Osteoblast (primary cell): ENCODE measurements at places on chromosomes 5 and 9. TPM values are rescaled to one million over a fixed set of nuclear protein-coding genes. Genes with fewer than 3 reads are reported as not detected.
A peak's percentile ranks its signal among the peaks of the same experiment; 100 is the strongest.

The FEM1C gene
- 17.1 and 17.4 TPM in 2 replicates for total RNA-seq

- no peak for DNase-seq
These were observed 409.8 kb downstream of the NTRK2 start for GRCh38 chr9:85079349-85079748.

The IL13 gene
- under 0.01 TPM in 1 of 2 replicates, not detected in the other for total RNA-seq

GRCh38 chr5:1294835-1295649 lies at the start of gene TERT:
TSS of gene TERT (minus strand) at chr5:1295068. CDS start at chr5:1294989, 79 bp downstream.
- peak; percentile 55 for DNase-seq

The ORM1 gene
- not detected in 2 replicates for total RNA-seq

DNA sequence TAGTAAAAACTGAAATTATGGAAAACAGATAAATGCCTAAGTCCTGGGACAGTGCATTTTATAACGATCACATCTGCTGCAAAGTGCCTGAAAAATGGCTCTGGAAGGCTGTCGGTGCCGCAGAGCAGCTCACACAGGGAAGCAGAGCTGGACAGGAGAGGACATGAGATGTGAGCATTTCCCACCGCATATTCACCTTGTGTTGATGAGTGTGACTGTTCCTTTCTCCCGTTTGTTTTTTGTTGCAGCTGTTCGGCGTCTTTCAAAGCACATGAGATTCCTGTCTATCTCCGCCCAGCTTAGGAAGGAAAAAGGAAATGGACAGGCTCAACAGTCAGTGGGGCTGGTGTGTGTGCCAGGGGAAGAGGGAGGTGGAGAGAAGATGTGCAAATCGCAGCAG lies 164.9 kb upstream of the SEMA6A start:
- DNase-seq = no peak

DNA sequence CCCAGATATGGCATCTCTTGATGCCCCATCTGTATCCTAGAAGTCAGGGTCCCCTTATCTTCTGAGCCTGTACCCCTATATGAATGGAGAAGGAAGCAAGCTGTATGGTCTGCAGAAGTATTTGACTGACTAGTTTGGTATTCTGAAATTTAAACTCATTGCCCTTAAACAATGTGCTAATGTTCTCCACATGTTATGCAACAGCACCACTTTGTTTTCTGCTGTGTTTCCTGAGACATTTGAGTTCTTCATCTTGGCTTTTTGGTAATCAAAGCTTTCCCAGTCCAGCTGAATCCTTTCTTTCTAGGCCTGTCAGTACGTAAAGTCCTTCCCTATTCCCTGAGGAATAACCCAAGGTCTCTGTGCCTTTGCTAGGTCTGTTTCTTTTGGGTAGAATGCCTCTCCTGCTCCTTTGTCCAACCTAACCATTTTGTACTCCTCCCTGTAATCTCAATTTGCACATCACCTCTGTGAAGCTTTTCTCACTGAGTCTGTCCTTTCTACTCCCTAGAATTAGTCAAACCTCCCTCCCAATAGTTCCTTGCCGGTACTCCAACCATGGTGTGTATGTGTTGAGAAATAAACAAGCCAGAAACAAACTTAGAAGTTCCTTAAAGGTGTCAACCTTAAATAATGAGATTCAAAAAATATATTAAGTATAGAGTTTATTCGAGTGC lies 72.1 kb upstream of the HSPB3 start:
- no peak for DNase-seq

DNA sequence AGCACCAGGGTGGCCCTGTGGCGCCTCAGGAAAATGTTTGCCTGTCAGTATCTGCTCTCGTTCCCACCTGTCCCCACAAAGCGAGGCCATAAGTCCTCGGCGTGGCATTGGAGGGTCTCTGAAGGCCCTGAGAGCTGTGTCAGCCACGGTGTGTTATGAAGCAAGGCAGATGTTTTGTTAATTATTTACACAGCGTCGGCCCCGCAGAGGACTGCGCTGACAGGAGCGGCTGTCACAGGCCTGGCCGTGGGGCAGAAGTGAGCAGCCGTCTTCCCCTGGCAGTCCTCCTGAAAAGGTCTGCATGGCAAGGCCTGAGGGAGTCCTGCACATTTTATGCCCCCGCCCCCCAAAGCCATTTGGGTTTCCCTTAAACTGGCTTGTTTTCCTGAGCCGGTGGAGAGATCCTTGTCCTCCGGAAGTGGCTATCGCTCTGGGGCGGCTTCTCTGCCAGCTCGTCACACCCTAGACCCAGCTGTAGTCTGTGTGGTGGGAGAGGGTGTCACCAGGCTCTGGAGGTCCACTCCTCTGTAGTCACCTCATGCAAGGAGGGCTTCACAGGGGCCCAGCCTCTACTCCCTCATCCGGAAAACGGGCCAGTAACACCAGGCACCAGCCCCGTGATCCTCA lies 6.2 kb downstream of the NEK6 start:
- peak; percentile 53 for DNase-seq

DNA sequence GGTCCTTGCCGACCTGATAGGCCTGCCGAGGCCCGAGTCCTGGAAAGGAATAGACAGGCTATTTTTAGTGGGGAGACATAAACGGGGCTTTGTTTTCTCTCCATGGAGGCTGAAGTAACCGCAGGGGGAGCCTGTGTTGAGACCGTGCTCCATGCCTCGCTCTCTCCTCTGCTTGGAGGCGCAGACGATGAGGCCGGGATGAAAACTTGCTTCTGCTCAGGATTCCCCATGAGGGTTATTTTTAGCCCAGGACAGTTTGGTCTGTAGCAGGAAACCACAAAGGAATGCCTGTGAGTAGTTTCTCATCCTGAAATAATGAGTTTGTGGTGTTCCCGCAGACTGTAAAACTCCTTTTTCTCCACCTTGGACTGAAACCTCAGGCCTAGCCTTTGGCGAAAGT lies 81.9 kb upstream of the RARS1 start:
- DNase-seq = peak; percentile 92

DNA sequence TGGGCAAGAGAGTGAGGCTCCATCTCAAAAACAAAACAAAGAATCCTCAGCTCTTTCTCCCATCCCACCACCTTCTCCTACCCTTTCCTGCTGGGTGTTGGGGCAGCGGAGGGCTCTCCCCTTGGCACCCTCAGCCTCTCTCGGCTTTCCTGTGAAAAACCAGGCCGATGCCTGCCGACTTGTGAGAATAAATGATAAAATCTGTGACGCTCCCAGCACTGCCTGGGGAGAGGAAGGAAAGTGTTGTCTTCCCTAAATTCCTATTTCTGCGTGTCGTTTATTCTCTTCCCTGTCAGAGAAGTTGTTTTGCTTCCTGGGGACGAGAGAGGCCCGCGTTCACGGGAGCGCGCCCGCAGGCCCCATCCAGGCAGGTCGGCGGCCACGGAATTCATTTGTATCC lies 19.7 kb downstream of the NEK6 start:
- no peak for DNase-seq

The RARS1 gene
- 174 and 243 TPM in 2 replicates for total RNA-seq

- DNase-seq = no peak
These were observed 4.1 kb downstream of the QSOX2 start for GRCh38 chr9:136241542-136241941.

The RNF180 gene
- total RNA-seq = 10.5 and 12.7 TPM in 2 replicates

The HK3 gene
- total RNA-seq = under 0.01 and 1.8 TPM in 2 replicates

GRCh38 chr9:23693374-23693773 lies 132.7 kb downstream of the ELAVL2 start:
- DNase-seq = no peak

The LECT2 gene
- total RNA-seq = not detected in 2 replicates

The CAVIN4 gene
- total RNA-seq = 1.4 and 1.5 TPM in 2 replicates

DNA sequence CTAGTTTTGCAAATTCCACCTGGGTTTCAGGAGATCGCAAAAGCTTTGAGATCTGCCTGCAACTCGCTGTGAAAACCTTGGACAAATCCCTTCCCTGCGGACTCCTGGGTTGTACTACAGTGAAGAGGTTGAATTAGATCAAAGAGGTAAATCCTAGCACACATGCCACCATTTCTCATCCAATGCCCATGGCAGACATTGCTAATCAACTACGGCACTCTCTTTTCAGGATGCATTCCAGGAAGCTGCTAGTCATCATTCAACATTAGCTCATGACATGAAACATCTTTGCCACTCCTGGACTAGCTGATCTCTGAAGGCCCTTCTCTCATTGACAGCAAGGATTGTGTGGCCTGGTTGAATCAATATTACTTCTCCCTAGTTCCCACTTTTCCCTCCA lies 46.1 kb downstream of the PCDH1 start:
- DNase-seq = no peak
